ELF-1 (cell line): ENCODE measurements at places on chromosomes 1 and 21.

GRCh38 chr1:70809069-70809468, 238.5 kb downstream of the PTGER3 start:
- DNase-seq: no peak

DNA sequence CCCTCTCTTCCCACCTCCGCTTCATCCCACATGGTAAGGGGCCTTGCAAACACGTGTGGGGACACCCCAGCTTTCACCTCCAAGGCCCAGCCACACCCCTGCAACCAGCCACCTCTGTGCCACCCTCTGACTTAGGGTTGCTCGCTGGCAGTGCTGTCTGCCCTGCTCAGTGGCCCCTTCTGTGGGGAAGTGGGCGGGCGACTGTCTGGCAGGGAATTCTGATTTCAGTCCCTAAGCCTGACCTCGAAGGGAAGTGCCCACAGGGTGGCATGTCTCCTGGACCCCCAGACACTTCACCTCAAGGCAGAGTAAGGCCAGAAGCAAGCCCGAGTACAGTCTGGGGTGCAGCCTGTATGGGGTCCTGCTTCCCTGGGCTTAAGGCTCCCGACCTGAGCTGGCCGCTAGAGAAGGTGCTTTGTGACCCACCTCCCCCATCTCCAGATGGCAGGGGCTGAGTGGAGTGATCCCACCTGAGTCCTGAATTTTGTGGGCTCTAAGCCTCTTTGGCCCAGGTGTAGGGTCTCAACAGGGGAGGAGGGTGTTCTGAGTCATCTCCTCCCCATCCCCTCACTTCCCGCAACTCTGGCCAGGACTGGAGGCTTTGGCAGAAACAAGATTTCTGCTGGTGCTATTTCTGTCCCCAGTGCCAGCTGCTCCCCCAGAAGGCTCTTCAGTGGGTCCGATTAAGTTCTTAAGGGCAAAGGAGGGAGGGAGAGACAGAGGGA, 7.0 kb downstream of the RD3 start:
- DNase-seq: no peak

DNA sequence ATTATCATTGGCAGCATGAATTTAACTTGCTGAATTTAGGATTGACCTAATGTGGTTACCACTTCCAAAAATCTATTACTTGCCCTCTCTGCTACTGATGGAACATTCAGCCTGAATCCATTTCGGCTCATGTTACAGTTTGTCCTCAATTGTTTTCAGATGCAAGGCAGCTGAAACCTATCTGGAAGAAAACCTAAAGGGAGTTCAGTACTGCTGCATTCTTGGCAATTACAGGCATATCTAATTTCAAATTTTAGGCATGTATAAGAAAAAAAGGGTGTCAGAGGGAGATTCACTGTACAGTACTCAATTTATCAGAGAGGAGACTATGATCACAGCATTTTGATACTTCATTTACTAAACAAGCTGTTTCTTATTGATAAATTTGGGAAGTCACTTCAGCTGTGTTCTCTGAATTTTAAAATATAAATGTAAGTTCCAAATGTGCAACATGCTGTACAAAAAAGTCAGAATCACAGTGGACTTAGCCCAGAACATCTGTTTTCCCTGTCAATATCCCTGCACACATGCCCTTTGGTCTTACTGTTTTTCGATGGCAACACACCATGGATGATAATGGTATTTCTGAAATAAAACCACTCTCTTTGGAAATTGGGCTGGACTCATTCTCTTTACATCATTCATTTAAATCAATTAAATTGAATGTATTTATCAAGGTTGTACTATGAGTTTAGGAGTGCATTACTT, 651.6 kb upstream of the ADGRL4 start:
- no peak for DNase-seq

- peak; percentile 21 for DNase-seq
Measured at GRCh38 chr1:116379674-116380498, 6.8 kb downstream of the ATP1A1 start.

GRCh38 chr1:183593356-183593755, 3.1 kb upstream of the NCF2 start:
- no peak for DNase-seq

DNA sequence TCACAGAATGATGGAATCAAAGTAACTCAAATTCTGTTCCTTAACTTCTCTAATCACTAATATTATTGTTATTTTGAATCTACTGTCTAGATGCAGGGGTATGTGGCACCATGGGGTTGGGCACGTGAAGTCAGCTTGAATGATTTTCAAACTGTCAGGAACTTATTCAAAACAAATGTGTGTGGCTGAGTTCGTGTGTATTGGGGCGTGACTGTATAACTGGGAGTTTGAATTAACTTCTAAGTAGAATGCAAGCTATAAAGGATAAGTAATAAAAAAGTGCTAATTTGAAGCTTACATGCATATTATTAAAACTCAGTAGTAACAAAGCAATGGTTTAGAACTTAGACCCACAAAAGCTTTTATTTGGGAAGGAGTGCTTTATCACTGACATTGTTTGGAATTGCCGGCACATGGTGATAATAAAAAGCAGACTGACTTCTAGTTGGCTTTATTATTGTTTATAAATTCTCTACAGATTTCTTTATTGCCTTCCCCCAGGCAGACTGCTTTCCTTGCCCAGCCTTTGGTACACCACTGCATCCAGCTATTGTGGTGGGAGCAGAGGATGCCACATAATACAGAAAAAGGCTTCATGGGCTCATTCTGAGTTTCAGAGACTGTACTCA, 84.3 kb downstream of the TENT5C start:
- DNase-seq: no peak

GRCh38 chr1:47460456-47460855, 22.6 kb downstream of the FOXD2 start:
- no peak for DNase-seq

GRCh38 chr1:4411862-4412261, 242.5 kb upstream of the AJAP1 start:
- no peak for DNase-seq

DNA sequence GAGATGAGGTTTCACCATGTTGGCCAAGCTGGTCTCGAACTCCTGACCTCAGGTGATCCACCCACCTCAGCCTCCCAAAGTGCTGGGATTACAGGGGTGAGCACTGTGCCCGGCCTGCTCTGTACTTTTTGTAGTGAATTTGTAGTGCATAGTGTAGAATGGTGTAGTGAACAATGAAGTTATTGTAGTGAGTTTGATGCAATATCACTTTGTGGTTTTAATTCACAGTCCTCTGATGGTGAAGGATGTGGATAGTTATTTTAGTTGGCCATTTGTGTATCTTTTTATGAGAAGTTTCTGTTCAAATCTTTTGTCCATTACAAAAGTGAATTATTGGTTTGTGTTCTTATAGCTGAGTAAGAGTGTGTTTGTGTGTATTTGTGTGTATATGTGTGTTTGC, 57.6 kb downstream of the PDE4B start:
- no peak for DNase-seq

DNA sequence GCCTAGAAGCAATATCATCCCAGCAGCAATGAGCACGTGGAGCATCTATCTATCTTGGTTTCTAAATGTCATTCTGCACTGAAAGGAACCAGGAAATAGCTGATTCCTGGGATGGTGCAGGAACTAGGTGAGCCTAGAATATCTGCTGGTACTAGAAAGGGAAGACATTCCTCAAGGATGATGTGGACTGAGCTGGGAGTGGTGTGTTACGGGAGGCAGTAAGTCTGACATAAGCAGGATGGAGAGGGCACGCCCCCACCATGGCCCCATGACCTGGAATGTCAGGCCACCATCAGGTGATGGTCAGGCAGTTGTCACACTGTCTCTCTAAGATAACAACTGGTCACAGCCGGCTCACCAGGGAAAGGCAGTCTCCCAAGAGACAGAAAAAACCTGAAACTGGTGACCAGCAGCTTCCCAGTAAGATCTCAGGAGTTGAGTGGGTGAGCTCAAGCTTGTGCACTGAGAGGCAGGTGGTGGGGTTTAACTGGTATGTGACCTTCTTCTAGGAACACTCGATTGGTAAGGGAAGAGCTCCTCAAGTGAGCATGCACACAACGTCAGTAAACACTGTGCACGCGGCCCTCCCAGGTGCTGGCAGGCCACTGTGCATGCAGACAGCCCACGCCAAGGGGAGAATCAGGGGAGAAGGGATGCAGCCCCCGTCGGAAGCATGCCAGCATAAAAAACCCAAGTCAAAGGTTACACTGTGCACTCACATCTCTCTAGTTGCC, 148.7 kb downstream of the ADSS2 start:
- DNase-seq: peak; percentile 76

DNA sequence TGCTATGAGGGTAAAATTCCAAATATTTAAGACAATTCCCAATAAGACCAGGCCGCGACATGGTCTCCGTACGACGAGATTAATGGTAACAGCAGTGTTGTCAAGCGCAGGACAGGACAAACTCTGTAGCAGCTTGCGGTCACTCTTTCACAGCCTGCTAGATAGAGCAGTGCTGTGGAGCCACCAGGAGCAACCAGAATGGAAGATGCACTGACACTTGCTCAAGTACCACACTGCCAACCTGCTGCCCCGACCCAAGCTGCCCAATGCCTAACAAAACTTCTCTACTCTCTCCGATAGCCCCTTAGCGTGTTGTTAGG, 636 bp downstream of the WARS2 start:
- DNase-seq: no peak

- DNase-seq: no peak
Measured at GRCh38 chr1:33329600-33330305, 8.9 kb upstream of the A3GALT2 start.

- no peak for DNase-seq
Measured at GRCh38 chr1:26469558-26469957, 2.7 kb upstream of the HMGN2 start.

- DNase-seq: no peak
Measured at GRCh38 chr1:56056438-56057287, 522.7 kb downstream of the PLPP3 start.

- no peak for DNase-seq
Measured at GRCh38 chr1:25526753-25527152, 16.7 kb upstream of the LDLRAP1 start.

DNA sequence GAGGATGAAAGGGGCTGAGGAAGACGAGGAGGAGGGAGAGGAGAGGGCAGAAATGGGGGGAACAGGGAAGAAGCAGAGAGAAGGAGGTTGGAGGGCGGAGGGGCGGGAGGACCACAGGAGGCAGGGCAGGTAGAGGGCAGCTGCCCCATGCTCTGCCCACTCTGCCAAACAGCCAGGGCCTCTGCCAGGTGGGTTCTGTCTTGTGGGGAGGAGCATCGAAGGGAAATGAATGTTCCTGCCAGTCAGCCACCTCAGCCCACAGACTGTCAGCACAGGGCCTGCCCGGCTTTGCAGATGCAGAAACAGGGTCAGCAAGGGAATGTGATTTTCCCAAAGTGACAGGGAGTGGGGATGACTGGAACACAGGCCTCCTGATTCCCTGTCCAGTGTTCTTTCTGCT, 82.6 kb downstream of the GRIK3 start:
- no peak for DNase-seq

DNA sequence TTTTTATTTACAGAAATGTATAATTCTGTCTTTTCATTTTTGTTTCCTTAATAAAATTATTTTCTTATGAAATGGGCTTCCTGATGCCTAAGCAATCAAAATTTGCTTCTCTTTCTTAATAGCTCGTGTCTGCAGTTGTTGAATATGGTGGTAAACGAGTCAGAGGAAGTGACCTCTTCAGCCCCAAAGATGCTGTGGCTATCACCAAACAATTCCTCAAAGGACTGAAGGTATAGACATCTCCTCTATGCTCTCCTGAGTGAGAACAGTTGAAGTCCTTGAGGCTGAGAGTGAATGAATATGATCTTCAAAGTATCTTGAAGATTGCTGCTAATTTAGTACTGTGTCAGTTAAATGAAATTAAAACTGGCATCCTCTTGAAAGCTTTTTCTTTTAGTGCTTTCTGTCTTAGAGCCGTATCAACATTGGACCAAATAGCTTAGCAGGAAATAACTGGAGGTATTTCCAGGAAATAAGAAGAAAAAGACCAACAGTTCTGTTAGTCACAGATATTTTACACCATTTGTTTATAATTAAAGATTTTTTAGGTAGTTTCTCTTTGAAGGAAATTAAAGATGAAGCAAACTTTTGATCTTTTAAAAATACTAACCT, 24.7 kb downstream of the VPS45 start:
- no peak for DNase-seq

DNA sequence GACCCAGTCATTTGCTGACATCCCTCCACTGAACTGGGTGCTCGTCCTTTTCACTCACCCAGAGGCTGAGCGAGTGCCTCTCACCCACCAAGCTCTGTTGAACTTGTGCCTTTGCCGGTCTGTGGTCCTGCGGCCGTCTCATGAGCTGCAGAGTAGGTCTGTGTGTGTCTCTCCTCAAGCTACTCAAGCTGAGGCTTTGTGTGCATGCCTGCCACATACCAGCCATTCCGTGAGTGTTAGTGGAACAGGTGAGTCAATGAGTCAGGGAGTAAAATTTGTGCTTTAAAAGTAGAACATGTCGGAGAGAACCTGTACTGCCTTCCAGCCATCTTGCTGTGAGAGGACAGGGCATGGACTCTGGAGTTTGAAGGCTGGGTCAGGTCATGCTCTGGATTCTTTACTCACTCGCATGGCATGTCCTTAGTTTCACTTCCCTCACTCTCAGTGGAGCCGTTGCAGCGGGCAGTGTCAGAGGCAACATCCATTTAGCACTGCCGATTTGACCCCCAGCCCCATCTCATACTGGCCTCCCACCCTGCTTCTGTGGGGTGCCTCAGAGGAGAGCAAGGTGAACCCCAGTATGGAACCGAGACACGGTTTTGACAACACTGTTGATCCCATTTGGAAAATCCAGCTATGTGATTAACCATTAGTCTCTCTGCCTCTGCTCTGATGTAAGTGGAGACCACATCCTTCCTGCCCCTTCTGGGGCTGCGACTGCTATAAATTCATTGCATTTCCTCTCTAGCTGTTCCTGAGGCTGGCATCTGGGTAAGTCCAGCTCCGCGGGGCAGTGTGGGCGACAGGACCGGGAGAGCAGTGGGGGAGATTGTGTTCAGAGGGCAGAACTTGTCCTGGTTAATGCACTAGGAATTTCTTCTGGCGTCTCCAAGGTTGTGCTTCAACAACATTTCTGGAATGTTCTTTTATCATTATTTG, at the start of gene NLRP3:
Gene NLRP3 (plus strand): TSS at position 751 of the 939 bp plus-strand sequence. CDS start 2,628 bp downstream, outside the sequence.
- peak; percentile 4 for DNase-seq

DNA sequence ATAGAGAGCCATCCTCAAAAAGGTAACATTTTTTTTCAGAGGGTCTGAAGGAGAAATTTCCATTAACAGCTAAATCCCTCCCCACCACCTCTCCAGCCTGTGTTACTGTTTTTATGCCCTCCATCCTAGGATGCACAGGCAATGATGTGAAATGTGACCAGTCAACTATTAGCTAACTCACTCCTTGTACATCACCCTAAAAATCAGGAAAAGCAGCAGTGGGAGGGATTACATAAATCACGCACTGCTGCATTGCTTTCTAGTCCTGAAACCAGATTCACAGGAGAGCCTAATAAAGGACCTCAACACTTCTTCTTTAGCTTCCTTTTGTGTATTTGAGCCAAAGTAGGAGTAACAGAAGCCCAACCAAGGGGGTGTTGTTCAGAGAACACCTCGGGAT, 66.3 kb downstream of the LMO4 start:
- no peak for DNase-seq

GRCh38 chr1:1666526-1666925, 7.7 kb upstream of the CDK11B start:
- no peak for DNase-seq
